ENCODE measurements at places on chromosomes 12 and 14.

DNA sequence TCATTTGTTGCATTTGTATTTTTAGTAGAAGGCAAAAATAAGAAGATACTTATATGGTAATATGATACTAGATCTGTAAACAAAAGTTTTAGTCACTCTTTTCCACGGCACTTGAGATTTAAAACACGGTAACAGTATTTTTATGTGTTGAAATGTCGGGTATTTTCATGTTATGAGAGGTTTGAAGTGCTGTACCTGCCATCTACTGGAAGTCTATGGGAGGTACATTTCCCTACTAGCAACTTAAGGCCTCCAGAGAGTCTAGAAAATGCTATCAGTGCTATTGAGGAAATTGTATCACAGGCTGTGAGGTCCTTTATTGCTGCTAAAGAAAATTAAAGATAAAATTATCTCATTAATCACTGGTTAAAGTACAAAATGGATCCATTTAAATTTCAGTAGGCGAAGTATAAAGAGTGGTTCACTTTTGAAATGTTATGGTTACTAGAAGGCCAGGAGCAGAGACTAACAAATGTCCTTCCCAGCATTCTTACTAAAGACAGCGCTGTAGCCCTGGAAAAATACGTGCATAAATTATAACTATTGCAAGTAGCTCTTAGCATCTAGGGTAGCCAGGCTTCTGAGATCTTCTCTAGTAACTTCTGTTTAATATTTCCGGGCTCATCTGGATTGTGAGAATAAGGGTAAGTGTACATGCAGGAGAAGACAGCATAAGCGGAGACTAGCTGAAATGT, 77.6 kb upstream of the PRKD1 start:
- H3K4me1 ChIP-seq, result no peaks in the 10 kb centered on the region
- H3K36me3 ChIP-seq, result no peaks in the 10 kb centered on the region
- DNase-seq, result no peak

DNA sequence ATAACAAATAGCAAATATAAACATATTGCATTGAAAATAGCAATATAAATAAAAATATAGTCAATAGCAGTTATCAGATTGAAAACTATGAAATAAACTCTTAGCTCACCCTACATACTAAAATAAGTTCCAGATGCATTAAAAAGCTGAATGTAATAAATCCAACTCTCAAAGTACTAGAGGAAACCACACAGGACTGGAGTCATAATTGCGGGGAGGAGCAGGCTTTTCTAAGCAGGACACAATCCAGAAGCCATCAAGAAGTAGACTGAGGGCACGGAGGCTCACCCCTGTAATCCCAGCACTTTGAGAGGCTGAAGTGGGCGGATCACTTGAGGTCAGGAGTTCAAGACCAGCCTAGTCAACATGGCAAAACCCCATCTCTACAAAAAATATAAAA, 22.2 kb downstream of the GSC start:
- H3K27me3 ChIP-seq, result peaks cover 7% of the 10 kb centered on the region
- no peak overlapping the region for H3K27ac ChIP-seq
- H3K36me3 ChIP-seq, result no peaks in the 10 kb centered on the region
- no peak for DNase-seq

DNA sequence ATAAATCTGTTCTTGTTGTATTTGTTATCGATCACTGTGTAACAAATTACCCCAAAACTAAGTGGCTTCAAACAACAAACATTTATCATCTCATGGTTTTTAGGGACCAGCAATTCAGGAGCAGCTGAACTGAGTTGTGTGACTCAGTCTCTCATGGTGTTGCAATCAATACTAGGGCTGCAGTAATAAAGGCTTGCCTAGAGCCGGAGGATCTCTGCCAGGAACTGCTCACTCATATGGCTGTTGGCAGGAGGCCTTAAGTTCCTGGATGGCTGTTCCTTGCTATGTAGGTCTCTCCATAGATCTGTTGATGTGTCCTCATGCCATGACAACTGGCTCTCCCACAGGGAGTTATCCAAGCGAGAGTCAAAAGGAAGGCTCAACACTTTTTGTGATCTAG, 3.8 kb upstream of the PSMC6 start:
- H3K36me3 ChIP-seq, result peaks cover 14% of the 10 kb centered on the region
- no peak overlapping the region for H3K4me3 ChIP-seq
- peaks cover 2% of the 10 kb centered on the region for H3K27me3 ChIP-seq
- peaks cover 23% of the 10 kb centered on the region for H3K4me1 ChIP-seq

GRCh38 chr12:8698132-8698851, 501 bp downstream of the RIMKLB start:
- no peaks in the 10 kb centered on the region for H3K27me3 ChIP-seq
- peak overlapping the region; percentile 96 for H3K4me3 ChIP-seq

GRCh38 chr12:14211947-14212387, 153.5 kb upstream of the ATF7IP start:
- peaks cover 8% of the 10 kb centered on the region for H3K4me1 ChIP-seq
- no peaks in the 10 kb centered on the region for H3K27me3 ChIP-seq
- no peak overlapping the region for H3K27ac ChIP-seq
- no peaks in the 10 kb centered on the region for H3K36me3 ChIP-seq

DNA sequence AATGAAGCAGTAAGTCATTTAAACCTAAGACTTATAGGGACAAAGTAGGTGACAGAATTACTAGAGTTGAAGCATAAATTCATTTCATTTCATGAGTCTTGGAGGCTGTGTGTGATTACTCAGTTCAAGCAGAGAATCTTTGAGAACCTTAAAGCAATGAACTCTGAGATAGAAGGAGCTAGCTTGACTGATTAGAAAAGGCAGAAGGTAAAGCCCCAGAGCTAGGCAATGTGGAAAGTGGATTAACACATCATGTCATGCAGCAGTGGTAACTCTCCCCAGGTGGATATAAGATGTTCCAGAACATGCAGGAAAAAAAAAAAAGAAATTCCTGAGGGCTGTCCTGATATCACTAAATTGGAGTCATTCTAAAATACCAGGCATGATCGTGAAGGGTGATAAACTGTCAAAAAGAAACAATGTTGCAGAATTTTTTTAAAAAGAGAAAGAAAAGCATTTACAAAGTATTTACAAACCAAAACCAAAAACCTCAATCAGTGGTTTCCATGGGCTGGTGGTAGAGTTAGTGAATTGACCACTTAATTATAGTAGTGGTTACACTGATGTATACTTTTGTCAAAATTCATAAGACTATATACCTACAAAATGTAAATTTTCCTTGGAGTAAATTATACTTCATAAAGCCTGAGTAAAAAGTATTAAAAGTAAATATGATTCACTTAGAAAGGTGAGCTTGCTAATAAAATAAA, 12.7 kb upstream of the SLC16A7 start:
- no peaks in the 10 kb centered on the region for H3K36me3 ChIP-seq
- H3K27me3 ChIP-seq, result no peaks in the 10 kb centered on the region
- no peak overlapping the region for H3K27ac ChIP-seq
- H3K4me1 ChIP-seq, result no peaks in the 10 kb centered on the region
- no peak for DNase-seq

GRCh38 chr12:69106482-69107118, 132.8 kb upstream of the CPSF6 start:
- peaks cover 19% of the 10 kb centered on the region for H3K4me1 ChIP-seq
- no peak overlapping the region for H3K27ac ChIP-seq
- H3K4me3 ChIP-seq, result no peak overlapping the region
- peaks cover 10% of the 10 kb centered on the region for H3K27me3 ChIP-seq

- H3K27ac ChIP-seq, result no peak overlapping the region
- H3K4me3 ChIP-seq, result no peak overlapping the region
- H3K4me1 ChIP-seq, result no peaks in the 10 kb centered on the region
Measured at GRCh38 chr14:97262336-97262735, 465.2 kb downstream of the VRK1 start.

DNA sequence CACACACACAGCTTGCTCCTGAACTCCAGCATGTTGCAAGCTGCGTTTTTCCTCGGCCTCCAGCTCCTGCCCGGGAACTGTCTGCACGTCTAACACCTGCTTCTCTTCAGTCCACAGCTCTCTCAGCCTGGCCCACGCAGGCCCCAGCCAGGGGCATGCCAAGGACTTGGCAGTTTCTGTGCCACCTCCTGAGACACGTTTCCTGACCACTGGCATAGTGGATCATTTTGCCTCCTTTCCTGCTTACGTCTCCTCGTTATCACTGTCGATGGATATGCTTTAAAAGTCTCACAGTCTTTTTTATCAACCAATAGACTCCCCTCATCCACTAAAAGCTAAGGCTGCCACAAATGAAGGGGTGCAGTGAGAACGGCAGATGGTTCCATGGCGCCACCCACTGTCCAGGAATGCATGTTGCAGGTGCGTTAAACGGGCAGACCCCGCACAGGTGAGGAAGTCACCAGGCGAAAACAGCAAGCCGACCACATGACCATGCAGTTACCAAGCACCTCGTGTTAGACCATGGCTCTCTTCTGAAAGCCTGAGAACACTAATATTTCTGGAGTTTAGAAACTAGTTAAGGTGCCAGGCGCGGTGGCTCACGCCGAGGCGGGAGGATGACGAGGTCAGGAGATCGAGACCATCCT, 14.7 kb upstream of the TEAD4 start:
- peaks cover 4% of the 10 kb centered on the region for H3K27me3 ChIP-seq
- DNase-seq, result peak; percentile 32
- H3K4me3 ChIP-seq, result no peak overlapping the region
- H3K27ac ChIP-seq, result no peak overlapping the region
- peaks cover 13% of the 10 kb centered on the region for H3K36me3 ChIP-seq
